Thoracic aorta (tissue), 2 donors: ENCODE measurements at places on chromosomes 2 and 18. TPM values are rescaled to one million over a fixed set of nuclear protein-coding genes. Genes with fewer than 3 reads are reported as not detected.

Gene CNRIP1
- total RNA-seq = 45.6 TPM

GRCh38 chr2:232319067-232319802 is 59.3 kb upstream of the ALPP start:
- DNase-seq = no peak
- H3K36me3 ChIP-seq = no peaks in the 10 kb centered on the region
- H3K27ac ChIP-seq = no peak overlapping the region
- H3K27me3 ChIP-seq = no peaks in the 10 kb centered on the region

DNA sequence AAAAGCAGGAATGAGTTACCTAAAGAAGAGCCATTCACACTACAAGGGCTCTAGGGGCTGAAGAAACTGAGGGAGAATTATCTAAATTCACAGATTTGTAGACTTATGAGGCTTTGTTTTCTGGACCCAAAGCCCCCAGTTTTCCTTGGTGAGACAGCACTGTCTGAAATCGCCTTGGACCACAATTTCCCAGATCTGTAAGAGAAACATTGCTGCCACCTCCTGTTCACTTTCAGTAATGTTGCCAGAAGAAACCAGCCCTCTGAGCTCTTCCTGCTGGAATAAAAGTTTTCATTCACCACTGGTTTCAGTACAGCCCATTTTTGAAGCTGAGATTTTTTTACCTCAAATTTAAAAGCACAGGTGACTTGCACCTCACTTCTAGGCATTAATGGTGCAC is 169.2 kb downstream of the CDH20 start:
- no peaks in the 10 kb centered on the region for H3K36me3 ChIP-seq
- H3K4me1 ChIP-seq = no peaks in the 10 kb centered on the region
- H3K4me3 ChIP-seq = no peak overlapping the region
- no peak overlapping the region for H3K27ac ChIP-seq
- H3K27me3 ChIP-seq = no peaks in the 10 kb centered on the region
- no peak for DNase-seq

- no peak for DNase-seq
- H3K27me3 ChIP-seq = no peaks in the 10 kb centered on the region
- H3K36me3 ChIP-seq = no peaks in the 10 kb centered on the region
- no peak overlapping the region for H3K27ac ChIP-seq
- no peaks in the 10 kb centered on the region for H3K4me1 ChIP-seq
Measured at GRCh38 chr18:57942493-57942892, 101.5 kb upstream of the NEDD4L start.

Gene MOCOS
- total RNA-seq = 2.8 TPM

GRCh38 chr2:158214431-158214830 is 112.8 kb downstream of the UPP2 start:
- H3K4me3 ChIP-seq = no peak overlapping the region
- no peaks in the 10 kb centered on the region for H3K27me3 ChIP-seq
- no peak overlapping the region for H3K27ac ChIP-seq
- no peaks in the 10 kb centered on the region for H3K36me3 ChIP-seq
- no peaks in the 10 kb centered on the region for H3K4me1 ChIP-seq

Gene SNTG2
- total RNA-seq = 18.6 TPM

Gene BBS5
- total RNA-seq = 13.6 TPM

GRCh38 chr18:9123520-9123919 is 13.1 kb upstream of the ANKRD12 start:
- peaks cover 25% of the 10 kb centered on the region for H3K4me1 ChIP-seq
- H3K4me3 ChIP-seq = no peak overlapping the region

DNA sequence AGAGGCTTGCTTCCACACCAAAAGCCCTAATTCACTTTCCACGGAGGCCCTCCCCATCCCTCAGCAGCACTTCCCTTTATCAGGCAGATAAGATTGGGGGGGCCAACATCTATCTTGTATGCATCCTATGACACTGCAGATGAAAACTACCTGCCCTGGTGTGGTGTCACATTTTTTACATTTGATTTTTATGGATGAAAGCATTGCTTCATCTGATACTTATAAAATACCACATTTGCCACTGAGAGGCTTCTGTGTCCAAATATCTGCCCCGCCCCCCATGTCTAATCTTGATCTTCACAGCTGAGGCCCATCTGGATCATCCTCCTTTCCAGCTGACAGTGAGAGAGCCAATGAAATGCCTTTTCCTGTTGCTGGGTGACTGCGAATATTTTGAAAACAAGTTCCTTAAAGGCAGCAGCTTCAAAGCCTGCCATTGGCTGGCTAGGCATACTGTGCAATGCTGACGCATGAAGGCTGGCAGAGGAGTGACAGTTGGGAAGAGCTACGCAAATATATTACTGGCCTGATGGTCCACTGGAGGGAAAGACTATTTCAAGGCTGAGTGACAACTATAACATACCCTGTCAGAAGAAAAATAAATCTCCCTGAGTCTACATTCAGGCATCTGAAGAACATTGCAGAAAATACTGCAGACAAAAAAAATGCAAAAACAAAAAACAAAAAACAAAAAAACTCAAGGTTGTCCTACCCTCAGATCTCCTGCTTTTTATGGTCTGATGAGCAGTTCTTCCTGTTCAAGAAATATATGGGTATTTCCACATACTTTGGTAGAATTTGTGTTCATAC is 318.7 kb downstream of the PDE11A start:
- H3K4me3 ChIP-seq = no peak overlapping the region
- H3K4me1 ChIP-seq = no peaks in the 10 kb centered on the region
- no peaks in the 10 kb centered on the region for H3K36me3 ChIP-seq
- no peak overlapping the region for H3K27ac ChIP-seq
- no peaks in the 10 kb centered on the region for H3K27me3 ChIP-seq
- peak; percentile 16 for DNase-seq

Gene SNED1
- total RNA-seq = 206 TPM

Gene C2orf80
- not detected for total RNA-seq

Gene BCL11A
- total RNA-seq = 0.41 TPM
